ENCODE measurements at places on chromosomes 16 and 17. TPM values are rescaled to one million over a fixed set of nuclear protein-coding genes. Genes with fewer than 3 reads are reported as not detected.
A peak's percentile ranks its signal among the peaks of the same experiment; 100 is the strongest.

- DNase-seq, result no peak
Measured at GRCh38 chr17:77217566-77217965, 76.8 kb downstream of the SEC14L1 start.

DNA sequence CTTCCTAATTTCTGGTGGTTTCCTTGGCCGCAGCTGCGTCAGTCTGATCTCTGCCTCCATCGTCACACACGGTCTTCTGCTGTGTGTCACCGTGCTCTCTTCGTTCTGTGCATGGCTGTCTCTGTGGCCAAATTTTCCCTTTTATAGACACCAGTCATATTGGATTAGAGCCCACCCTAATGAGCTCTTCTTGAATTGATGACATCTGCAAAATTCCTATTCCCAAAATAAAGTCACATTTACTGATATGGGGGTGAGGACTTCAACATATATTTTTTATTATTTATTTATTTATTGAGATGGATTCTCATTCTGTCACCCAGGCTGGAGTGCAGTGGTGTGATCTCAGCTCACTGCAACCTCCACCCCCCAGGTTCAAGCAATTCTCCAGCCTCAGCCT is 38.4 kb downstream of the GINS3 start:
- no peak for DNase-seq

DNA sequence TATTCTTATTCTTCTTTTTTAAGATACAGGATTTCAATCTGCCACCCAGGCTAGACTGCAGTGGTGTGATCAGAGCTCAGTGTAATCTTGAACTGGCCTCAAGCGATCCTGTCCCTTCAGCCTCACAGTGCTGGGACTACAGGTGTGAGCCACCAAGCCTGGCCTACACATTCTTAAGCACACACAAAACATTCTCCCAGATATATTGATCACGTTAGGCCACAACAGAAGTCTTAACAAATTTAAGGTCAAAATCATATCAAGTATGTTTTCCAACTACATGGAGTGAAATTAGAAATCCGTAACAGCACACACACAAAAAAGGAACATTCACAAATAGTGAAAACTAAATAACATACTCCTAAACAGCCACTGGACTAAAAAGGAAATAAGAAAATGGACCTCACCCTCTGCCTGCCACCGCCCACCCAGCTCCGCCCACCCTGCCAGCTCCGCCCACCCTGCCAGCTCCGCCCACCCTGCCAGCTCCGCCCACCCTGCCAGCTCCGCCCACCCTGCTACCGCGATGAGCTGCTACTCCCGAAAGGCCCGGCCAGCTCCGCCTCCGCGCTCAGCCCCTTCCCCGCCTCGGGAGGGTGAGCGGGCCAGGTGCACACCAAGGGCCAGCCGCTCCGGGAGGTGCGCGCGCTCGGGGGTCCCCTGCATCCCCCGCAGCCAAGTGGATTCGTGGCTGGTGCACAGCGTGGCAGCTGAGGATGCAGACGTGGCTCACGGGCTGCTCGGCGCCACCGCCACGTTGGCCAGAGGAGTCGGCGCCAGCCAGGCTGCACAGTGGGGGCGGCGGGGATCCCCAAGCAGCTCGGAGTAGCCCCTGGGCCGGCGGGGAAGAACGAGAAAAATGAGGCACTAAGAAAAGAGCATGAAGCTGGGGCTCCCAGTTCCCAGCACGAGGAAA is 41.2 kb downstream of the C16orf87 start:
- peak; percentile 41 for DNase-seq

GRCh38 chr17:78933025-78933958 is 8.1 kb upstream of the TIMP2 start:
- DNase-seq, result peak; percentile 96

- no peak for DNase-seq
Measured at GRCh38 chr17:1030684-1031532, 34.0 kb downstream of the TIMM22 start.

GRCh38 chr16:55559933-55560516 is 6.5 kb upstream of the CAPNS2 start:
- no peak for DNase-seq

ZG16B gene
- 0.12 TPM for total RNA-seq

CCL16 gene
- total RNA-seq, result not detected
